ENCODE measurements at places on chromosomes 6 and 20. TPM values are rescaled to one million over a fixed set of nuclear protein-coding genes. Genes with fewer than 3 reads are reported as not detected.

Gene ULBP2
- total RNA-seq: 0.26 TPM

Gene PDE7B
- 2.3 TPM for total RNA-seq

Gene DLK2
- not detected for total RNA-seq

Gene C20orf204
- total RNA-seq: 0.52 TPM

Gene E2F1
- total RNA-seq: not detected

Gene TGM3
- total RNA-seq: not detected

Gene OR12D3
- total RNA-seq: not detected

Gene OPRL1
- total RNA-seq: 1.0 TPM

Gene OR2J1
- not detected for total RNA-seq

Gene RNF39
- 1.6 TPM for total RNA-seq

Gene MYH7B
- total RNA-seq: 1.3 TPM

Gene HFE
- 2.0 TPM for total RNA-seq

Gene ADGB
- not detected for total RNA-seq

Gene SLC22A2
- not detected for total RNA-seq

Gene HRH3
- not detected for total RNA-seq

Gene GDAP1L1
- not detected for total RNA-seq

Gene KCNK17
- 1.6 TPM for total RNA-seq

Gene TFAP2C
- 2.3 TPM for total RNA-seq

Gene SH3BGRL2
- total RNA-seq: 29.1 TPM

Gene KCNB1
- total RNA-seq: 3.3 TPM

Gene CNBD2
- 23.4 TPM for total RNA-seq

Gene APCDD1L
- not detected for total RNA-seq

Gene HDGFL1
- not detected for total RNA-seq

Gene TAPBP
- total RNA-seq: 108 TPM

Gene PBOV1
- not detected for total RNA-seq

Gene ESR1
- total RNA-seq: 0.52 TPM

Gene CITED2
- 82.1 TPM for total RNA-seq

Gene COL20A1
- not detected for total RNA-seq

Gene SLC32A1
- total RNA-seq: not detected

Gene TPX2
- total RNA-seq: not detected

Gene CRYBG1
- 10.1 TPM for total RNA-seq

Gene NMBR
- total RNA-seq: not detected

Gene TAB2
- total RNA-seq: 26.2 TPM

Gene MRAP2
- total RNA-seq: 3.6 TPM

Gene PRR18
- not detected for total RNA-seq

Gene CALHM5
- 0.33 TPM for total RNA-seq

Gene PPP1R10
- total RNA-seq: 48.1 TPM

Gene AVP
- not detected for total RNA-seq

Data from body of pancreas (tissue), 4 donors.